ENCODE measurements at places on chromosomes 6 and 20.
A peak's percentile ranks its signal among the peaks of the same experiment; 100 is the strongest.

GRCh38 chr20:52616629-52617028, 355.5 kb upstream of the TSHZ2 start:
- no peak for DNase-seq

DNA sequence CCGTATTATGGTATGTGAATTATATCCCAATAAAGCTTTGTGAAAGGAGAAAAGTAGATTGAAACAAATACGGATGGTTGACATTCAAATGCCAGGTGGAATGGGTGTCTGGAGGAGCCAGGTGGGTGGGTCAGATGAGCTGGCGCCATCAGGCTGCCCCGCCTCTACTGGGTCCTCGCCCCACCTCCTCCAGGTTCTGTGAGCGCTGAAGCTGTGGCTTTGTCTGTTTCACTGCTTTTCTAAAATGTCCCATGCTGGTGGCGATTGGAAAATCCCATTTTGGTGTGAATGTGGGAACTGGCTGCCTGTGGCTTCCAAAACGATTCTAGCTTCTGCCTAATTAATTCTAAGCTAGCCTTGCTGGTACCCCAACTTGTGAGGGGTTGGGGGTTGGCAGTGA, 16.5 kb downstream of the DUSP22 start:
- no peak for DNase-seq

- no peak for DNase-seq
Measured at GRCh38 chr20:45341939-45342854, 6.0 kb downstream of the SDC4 start.

DNA sequence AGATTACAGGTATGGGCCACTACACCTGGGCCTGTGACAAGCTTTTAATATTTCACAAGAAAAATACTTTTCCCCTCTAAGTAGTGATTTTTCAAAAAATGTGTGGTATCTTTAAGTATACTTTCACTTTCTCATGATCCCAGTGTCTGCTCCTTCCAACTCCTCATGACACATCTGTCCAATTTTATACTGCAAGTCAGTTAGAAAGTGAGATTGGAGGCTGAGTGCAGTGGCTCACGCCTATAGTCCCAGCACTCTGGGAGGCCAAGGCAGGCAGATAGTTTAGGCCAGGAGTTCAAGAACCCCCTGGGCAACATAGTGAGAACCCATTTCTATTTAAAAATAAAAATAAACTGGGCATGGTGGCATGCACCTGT, 20.2 kb downstream of the PIM1 start:
- no peak for DNase-seq

DNA sequence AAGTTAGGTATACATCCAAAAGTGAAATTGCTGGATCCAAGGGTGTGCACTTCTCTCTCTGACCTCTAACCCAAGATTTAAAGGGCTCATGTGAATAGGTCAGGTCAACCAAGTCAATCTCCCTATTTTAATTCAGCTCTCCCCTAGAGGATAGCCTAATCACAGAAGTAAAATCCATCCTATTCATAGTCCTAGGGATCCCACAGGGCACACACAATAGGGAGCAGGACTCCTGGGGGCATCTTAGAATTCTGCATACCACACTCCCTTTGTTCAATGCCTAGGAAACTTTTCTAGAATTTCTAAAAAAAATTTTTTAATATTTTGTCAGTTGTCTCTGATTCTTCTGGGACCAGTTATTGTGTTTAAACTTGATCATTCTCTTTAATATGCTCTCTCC, 35.1 kb downstream of the CST9L start:
- DNase-seq: no peak

DNA sequence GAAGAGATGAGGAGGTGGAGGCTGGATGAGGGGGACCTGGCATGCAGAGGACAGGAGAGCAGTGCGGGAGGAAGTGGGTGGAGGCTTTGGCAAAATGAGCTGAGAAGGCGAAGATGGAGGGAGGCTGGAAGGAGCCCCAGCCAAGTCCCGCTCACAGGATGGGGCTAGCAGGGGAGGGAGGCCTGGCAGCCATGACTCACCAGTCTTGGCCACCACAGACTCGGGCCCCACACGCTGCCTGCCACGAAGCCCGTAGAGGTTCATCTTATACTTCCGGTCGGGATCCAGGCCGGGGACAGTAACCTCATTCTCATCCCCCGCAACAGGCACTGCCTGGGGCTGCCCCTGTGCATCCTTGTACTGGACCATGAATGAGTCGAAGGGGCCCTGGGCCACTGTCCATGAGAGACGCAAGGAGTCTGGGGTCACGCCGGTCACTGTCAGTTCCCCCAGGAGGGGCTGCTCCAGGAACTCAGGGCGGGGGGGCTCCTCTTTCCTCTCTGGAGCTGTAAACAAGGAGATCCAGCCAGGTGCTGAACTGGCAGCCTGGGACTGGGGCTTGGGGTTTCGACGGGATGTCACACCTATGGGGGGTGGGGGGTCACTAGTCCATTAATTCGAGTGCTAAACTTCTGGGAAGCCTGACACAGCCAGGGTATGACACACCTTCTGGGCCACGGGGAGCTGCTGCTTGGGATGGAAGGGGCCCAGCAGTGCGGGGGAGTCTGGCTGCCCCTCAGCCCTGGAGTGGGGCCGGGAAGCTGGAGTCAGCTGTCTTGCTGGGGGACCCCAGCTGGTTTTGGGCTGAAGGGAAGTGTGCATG, 27.8 kb downstream of the TNXB start:
- no peak for DNase-seq

DNA sequence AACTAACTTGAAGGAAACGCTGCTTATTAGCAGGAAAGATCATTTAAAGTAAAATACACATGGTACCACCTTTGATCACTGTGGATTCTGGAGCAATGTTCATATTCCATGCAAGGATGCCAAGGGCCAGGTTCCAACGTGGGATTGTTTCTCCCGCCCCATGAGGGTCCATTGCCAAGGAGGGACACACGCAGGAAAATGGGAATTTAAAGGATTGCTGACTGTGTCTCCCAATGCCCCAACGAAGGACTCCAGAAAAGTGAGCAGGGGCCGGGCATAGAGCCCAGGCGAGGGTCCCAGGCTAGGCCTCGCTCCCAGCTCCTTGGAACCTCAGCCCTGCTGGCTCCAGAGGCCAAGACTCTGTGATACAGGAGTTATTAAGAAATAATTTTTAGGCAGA, 111.2 kb downstream of the DACT2 start:
- DNase-seq: no peak

DNA sequence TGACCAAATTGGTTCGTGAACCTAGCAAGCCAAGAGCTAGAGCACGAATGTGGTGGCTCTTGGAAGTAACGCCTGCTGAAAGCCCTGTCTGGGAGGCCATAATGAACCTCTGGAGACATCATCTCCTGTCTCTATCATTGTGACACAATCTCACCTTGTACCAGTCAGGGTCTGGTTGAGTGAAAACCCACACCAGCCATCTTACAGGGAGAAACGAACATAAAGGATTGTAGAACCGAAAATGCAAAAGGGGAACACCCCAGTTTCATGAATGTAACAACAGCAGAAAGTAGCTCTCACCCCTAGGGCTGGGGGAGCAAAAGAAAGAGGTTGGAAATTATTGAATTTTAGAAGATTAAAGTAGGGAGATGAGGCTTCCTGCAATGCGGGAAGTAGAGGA, 50.9 kb upstream of the TAB2 start:
- no peak for DNase-seq

- DNase-seq: no peak
Measured at GRCh38 chr6:149901444-149902140, 3.7 kb upstream of the RAET1E start.

DNA sequence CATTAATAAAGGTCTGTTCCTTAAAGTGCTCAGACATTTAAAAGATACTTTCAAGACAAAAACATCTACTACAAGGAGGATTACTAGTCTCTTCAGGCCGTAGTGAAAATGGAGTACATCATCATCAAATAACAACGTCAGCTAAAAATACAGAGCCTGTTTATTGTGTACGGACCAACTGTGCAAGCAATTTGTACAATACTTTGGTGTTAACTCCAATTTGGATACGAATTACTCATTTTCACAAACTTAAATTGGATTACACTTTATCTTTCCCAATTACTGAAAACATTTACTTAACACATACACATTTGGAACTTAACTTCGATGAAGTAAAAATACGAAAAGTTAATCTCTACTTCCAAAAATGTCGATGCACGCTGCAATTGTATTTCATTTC, 802 bp downstream of the CYP39A1 start:
- no peak for DNase-seq

DNA sequence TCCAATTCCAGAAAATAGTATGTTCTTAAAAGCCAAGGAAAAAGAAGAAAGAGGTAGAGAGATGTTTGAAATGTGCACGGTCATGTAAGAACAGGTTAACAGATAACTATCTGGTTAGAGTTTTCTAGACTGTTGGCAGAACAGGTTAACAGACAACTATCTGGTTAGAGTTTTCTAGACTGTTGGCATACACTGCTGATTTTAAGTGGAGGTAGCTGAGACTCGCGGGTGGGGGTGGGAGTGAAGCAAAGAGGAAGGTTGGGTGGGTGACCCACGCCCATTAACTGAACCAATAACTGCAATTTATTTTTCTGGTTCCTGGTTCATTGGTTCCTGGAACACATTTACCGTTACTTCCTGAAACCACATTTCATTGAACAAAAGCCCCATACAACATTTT, 157.5 kb downstream of the ELOVL4 start:
- no peak for DNase-seq

- DNase-seq: peak; percentile 89
Measured at GRCh38 chr20:44495257-44495656, 19.6 kb downstream of the TTPAL start.

GRCh38 chr6:110930781-110931180, 27.7 kb upstream of the GTF3C6 start:
- DNase-seq: no peak

GRCh38 chr6:76942203-76942966, 520.9 kb downstream of the HTR1B start:
- no peak for DNase-seq
